Stimulated activated CD8-positive, alpha-beta memory T cell treated with anti-CD3 and anti-CD28 coated beads, Interleukin-2, amount 100 ng/mL, for 1 hour (primary cell): ENCODE measurements at places on chromosomes 4 and X.

DNA sequence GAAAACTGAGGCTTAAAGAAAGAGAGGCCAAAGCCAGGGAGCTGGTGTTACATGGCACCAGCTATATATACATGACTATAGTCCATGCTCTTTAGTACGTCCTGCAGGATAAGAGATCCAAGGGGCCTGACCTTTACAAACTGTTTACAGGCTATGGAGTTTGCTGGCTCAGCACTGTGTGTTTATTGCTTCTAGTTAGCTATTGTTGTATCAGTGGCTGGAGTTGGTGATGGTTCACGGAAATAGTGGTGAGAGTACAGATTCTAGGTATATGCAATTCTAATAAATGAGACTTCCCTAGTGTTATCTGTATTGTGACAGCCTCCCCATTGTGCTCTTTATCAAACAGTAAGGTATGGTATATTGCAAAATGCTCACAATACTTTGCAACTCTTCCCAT lies 46.5 kb downstream of the REPS2 start:
- DNase-seq, result no peak

DNA sequence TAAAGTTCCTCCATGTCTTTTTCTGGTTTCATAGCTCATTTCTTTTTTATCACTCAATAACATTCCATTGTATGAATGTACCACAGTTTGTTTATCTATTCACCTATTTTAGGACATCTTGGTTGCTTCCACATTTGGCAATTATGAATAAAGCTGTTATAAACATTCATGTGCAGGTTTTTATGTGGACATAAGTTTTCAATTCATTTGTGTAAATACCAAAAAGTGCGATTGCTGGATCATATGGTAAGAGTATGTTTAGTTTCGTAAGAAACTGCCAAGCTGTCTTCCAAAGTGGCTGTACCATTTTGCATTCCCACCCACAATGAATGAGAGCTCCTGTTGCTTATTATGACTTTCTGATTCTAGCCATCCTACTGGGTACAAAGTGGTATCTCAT lies 36.3 kb upstream of the ZFX start:
- DNase-seq, result no peak

- DNase-seq, result no peak
Observed at GRCh38 chrX:54358424-54359211, 772 bp upstream of the WNK3 start.

DNA sequence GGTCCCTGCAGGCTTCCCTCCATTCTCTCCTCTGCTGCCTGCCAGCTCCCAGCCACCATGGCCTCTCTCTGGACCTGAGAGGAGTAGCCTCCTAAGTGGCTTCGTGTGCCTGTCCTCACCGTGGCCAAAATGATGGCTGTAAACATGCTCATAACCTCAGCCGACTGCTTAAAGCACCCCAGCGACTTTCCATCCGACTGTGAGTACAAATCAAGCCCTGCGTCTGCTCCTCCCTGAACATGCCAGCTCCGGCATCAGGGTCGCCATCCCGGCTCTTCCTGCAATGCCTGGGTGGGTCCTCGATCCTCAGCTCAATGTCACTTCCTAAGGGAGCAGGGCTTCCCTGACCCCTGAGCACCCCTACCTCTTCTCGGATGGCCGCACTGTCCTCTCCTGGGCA lies 3.3 kb upstream of the SORCS2 start:
- DNase-seq, result no peak

GRCh38 chr4:27684610-27685011 lies 824.0 kb downstream of the STIM2 start:
- DNase-seq, result no peak

DNA sequence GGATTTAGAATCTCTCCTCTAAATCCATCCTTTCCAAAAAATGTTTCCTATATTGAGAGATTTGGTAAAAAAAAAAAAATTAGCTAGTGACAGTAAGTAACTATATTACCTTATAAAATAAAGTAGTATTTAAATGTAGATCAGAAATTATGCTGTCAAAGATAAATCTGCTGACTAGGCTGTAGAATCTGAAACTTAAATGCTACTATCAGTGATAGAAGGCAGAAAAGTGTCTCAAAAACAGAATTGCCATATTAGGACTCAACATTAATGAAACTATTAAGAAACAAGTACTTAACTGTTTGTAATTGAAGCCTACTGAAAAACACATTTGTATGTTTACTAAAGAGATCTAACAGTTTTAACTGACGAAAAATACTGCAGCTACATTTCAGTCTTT lies 8.3 kb downstream of the TAF9B start:
- DNase-seq, result no peak

DNA sequence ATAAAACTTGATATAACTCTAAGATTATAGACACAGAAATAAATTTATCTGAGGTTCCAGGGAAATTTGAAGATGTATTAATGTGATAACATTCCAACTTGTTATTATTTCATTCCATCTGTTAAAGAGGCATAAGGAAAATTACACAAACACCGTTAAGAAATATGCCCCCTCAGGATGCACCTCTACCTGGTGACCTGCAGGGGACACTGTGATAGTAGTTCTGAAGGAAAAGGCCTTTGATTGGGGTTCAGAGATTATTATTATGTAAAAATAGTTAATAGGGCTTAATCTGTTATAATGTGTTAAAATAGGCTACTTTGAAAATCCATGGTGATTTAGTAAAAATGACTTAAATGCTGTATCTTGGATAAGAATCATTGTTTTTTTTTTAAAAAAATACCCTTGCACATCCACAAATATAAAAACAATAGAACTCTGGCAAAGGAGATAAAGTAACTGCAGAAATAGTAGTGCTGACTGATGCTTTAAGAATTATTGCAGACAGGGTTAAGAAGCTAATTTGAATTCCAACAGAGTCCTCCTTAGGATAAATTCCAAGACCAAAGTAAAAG lies 6.1 kb upstream of the ABRAXAS1 start:
- DNase-seq, result no peak

DNA sequence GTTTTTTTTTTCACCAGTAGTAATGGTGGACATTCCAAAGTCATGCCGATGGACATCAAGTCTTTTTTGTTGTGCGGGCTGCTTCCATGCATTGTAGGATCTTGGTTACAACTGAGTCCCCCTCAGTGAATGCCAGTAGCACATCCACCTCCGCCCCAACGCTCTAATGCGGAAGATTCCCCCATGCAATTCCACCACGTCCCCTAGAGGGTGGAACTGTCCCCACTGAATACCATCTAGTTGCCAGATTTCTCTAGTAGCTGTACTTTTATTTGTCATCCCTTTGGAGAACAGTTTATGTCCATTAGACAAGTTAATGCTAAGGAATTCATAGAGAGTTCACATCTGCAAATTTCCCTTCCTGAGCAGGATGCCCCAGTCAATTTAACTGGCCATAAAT lies 6.7 kb downstream of the SHISA3 start:
- no peak for DNase-seq

GRCh38 chrX:69424161-69424560 lies 80.0 kb upstream of the NALF2 start:
- DNase-seq, result no peak

DNA sequence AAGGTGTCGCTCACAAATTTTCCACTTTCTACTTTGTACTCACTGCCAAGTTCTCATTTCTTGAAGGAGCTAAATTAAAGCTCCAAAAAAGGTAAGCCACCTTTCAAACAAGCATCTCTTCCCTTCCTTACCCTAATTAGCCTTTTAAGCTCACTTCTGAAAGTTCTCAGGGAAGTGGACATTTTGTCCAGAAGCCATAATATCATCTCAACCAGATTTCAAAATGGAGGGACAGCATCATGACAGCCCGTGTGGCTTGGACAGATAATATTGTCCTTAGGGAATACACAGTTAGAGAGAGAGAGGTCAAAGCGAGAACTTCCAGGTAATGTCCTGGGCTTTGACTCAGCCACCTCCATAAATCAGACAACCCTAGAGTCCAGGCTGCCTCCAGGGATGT lies 93.8 kb upstream of the ANXA3 start:
- no peak for DNase-seq

- no peak for DNase-seq
Observed at GRCh38 chr4:169164669-169165415, 105.9 kb downstream of the SH3RF1 start.
